ENCODE measurements at places on chromosomes 1 and 21. TPM values are rescaled to one million over a fixed set of nuclear protein-coding genes. Genes with fewer than 3 reads are reported as not detected.

DNA sequence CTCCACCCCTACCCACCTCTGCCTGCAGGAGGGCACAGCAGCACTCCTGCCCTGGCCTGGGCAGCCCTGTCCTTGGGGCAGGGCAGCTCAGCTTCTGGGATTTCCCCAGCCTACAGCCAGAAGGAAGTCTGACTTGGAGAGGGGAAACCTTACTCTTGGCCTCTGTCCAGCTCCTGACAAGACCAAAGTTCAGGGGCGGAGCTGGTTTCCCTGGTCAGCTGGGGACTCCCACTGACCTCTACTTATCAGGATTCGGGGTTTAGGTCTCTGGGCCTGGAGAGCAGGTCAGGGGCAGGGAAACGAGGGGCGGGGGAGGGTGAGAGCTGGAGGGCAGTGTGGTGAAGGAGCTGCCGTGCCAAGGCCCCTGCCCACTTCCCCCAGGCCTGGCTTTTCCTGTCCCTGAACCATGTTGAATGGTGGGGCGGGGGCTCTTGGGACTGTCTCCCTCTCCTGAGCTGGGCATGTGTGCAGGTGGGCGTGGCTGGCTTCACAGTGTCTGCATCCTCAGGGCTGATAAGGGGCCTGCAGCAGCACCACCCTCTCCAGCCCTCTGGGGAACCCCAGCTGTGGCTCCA, 16.8 kb upstream of the ETV3 start:
- no peak overlapping the region for H3K4me3 ChIP-seq
- no peaks in the 10 kb centered on the region for H3K36me3 ChIP-seq
- no peak for DNase-seq
- H3K27ac ChIP-seq, result no peak overlapping the region
- no peaks in the 10 kb centered on the region for H3K27me3 ChIP-seq
- peaks cover 8% of the 10 kb centered on the region for H3K4me1 ChIP-seq

DNA sequence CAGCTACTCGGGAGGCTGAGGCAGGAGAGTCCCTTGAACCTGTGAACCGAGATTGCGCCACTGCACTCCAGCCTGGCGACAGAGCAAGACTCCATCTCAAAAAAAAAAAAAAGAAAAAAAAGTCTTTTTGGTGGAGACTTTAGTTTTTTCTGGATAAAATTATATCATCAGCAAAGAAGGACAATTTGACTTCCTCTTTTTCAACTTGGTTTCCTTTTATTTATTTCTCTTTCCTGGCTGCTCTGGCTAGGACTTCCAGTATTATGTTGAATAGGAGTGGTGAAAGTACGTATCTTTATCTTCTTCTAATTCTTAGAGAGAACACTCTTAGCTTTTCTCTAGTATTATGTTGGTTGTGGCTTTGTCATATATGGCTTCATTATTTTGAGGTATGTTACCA, 130.8 kb downstream of the PCBP3 start:
- H3K36me3 ChIP-seq, result no peaks in the 10 kb centered on the region
- no peak for DNase-seq
- no peaks in the 10 kb centered on the region for H3K4me1 ChIP-seq
- H3K27me3 ChIP-seq, result no peaks in the 10 kb centered on the region
- no peak overlapping the region for H3K27ac ChIP-seq

- H3K4me3 ChIP-seq, result peak overlapping the region; percentile 75
- no peaks in the 10 kb centered on the region for H3K36me3 ChIP-seq
- no peaks in the 10 kb centered on the region for H3K27me3 ChIP-seq
- no peak for DNase-seq
- peak overlapping the region; percentile 84 for H3K27ac ChIP-seq
- peaks cover 36% of the 10 kb centered on the region for H3K4me1 ChIP-seq
Observed at GRCh38 chr21:33643658-33644311, 1.5 kb downstream of the ITSN1 start.

DNA sequence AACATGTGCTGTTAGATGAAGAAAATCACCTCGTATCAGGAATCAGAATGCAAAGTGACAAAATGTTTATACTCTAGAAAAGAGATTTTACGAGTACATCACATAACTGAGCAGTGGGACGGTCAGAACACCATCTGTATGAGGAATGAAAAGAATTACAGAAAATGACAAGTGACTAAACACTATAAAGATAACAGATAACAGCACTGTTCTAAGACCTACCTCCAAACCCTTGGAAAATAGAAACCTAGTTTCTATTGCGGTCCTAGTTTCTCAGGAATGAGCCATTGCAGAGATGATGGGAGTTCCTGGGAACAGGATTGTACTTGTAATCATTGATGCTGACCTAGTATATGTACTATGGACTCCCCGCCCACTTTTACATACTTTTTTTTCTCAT, 839.4 kb upstream of the ADAMTS5 start:
- H3K27me3 ChIP-seq, result no peaks in the 10 kb centered on the region
- no peaks in the 10 kb centered on the region for H3K36me3 ChIP-seq
- H3K27ac ChIP-seq, result no peak overlapping the region

- H3K4me1 ChIP-seq, result no peaks in the 10 kb centered on the region
- no peak for DNase-seq
- no peaks in the 10 kb centered on the region for H3K27me3 ChIP-seq
- H3K27ac ChIP-seq, result no peak overlapping the region
- no peaks in the 10 kb centered on the region for H3K36me3 ChIP-seq
Observed at GRCh38 chr1:84916897-84917296, 23.9 kb upstream of the LPAR3 start.

DNA sequence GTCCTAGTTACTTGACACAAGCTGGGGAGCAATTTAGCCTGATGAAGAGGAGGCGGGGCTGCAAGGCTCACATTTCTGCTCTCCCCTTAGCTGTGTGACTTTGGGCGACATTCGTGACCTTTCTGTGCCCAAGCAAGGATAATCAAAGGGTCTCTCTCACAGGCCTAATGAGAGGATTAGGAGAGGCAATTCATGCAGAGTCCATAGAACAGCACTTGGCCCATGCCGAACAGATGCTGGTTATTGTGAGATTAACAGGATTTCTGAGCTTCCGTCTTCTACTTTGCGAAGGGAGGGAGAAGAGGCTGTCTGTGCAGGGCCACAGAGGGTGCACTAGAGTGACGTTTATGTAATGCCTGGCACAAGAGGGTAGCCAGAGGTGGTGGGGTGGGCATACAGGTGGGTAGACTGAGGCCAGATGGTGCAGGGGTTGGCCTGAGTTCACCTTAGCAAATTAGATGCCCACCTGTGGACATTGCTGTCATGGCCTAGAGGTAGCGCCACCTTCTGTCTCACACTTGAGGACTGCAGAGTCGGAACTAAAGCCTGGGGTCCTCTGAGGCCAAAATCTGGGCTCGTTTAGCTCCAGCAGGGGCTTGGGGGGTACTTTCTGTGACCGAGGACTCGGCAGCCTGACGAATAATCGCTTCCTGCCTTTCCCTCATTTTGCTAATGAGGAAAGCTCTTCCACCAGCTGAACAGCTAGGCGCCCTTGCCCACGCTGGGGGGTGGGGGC, 18.6 kb downstream of the ACTL8 start:
- no peak overlapping the region for H3K4me3 ChIP-seq
- DNase-seq, result no peak
- H3K27ac ChIP-seq, result no peak overlapping the region
- H3K4me1 ChIP-seq, result no peaks in the 10 kb centered on the region

- H3K4me1 ChIP-seq, result peaks cover 9% of the 10 kb centered on the region
- H3K4me3 ChIP-seq, result no peak overlapping the region
- peaks cover 13% of the 10 kb centered on the region for H3K27me3 ChIP-seq
Observed at GRCh38 chr1:206911064-206911663, 10.6 kb downstream of the FCMR start.

DNA sequence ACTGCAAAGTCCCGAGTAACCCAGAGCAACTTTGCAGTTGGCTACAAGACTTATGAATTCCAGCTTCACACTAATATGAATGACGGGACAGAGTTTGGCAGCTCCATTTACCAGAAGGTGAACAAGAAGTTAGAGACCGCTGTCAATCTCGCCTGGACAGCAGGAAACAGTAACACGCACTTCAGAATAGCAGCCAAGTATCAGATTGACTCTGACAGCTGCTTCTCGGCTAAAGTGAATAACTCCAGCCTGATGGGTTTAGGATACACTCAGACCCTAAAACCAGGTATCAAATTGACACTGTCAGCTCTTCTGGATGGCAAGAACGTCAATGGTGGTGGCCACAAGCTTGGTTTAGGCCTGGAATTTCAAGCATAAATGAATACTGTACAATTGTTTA, 66.8 kb downstream of the ACBD6 start:
- DNase-seq, result no peak
- no peak overlapping the region for H3K27ac ChIP-seq
- H3K4me3 ChIP-seq, result no peak overlapping the region
- no peaks in the 10 kb centered on the region for H3K27me3 ChIP-seq
- H3K4me1 ChIP-seq, result no peaks in the 10 kb centered on the region
- H3K36me3 ChIP-seq, result no peaks in the 10 kb centered on the region

- H3K27me3 ChIP-seq, result no peaks in the 10 kb centered on the region
- H3K36me3 ChIP-seq, result no peaks in the 10 kb centered on the region
- no peak overlapping the region for H3K27ac ChIP-seq
- no peak overlapping the region for H3K4me3 ChIP-seq
- DNase-seq, result no peak
Observed at GRCh38 chr1:166924823-166925541, 48.9 kb upstream of the TADA1 start.

- H3K27me3 ChIP-seq, result no peaks in the 10 kb centered on the region
- no peaks in the 10 kb centered on the region for H3K36me3 ChIP-seq
- no peaks in the 10 kb centered on the region for H3K4me1 ChIP-seq
- H3K27ac ChIP-seq, result no peak overlapping the region
- no peak overlapping the region for H3K4me3 ChIP-seq
Observed at GRCh38 chr1:109971559-109971958, 13.0 kb upstream of the AHCYL1 start.

DNA sequence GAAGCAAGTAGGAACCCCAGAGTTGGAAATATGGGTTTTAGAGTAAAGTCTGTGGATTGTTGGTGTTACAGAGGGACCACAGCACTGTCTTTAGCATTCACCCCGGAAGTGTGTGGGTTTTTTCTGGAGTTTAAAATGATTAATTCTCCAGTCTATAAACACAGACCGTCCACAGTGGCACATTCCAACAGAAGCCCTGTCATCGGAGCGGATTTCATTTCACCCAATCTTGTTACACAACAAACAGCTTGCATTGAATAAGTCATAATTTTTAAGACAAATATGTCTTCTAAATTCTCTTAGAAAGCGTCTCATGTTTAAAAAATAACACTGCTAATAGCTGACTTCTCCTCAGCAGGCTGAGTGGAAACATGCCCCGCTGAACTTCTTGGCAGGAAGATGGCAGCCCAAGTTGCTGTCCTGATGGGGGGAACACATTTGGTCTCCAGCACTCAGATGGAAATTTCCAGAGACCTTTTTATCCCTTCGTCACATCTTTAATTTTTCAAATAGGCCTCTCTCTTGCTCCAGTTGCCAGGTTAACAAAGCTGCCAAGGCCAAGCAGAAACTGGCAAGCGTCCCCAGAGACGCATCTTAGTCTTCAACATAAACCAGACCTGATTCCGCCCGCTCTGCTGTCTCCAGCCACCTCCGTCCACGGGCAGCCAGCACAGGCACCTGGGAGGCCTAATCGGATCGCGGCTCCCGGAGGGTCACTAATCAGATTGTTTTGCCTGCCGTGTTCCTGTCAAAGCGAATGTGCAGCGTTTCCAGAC, 28.8 kb upstream of the SLC19A1 start:
- no peak for DNase-seq
- no peak overlapping the region for H3K4me3 ChIP-seq
- H3K4me1 ChIP-seq, result no peaks in the 10 kb centered on the region
- H3K36me3 ChIP-seq, result no peaks in the 10 kb centered on the region
- peaks cover 4% of the 10 kb centered on the region for H3K27me3 ChIP-seq

DNA sequence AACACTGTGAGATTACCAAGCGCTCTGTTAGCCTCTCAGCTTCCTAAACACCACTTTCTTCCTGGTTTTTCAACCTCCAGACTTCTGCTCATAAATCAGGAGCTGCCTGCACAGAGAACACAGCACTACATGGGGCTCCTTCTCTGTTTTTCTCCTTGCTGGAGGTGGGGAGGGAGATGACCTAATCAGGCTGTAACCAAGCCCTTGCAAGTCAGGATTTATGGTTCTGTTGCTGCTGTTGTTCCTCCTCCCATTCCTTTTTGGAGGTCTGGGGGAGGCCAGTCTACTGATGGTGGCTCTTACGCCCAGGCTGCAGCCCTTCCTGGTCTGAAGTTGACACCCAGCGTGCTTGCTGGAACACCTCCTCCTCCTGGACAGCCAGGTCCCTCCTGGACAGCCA, 80.9 kb upstream of the AJAP1 start:
- DNase-seq, result no peak
- no peak overlapping the region for H3K27ac ChIP-seq
- no peak overlapping the region for H3K4me3 ChIP-seq
- no peaks in the 10 kb centered on the region for H3K27me3 ChIP-seq
- H3K4me1 ChIP-seq, result no peaks in the 10 kb centered on the region

- no peaks in the 10 kb centered on the region for H3K36me3 ChIP-seq
- peaks cover 8% of the 10 kb centered on the region for H3K4me1 ChIP-seq
- DNase-seq, result no peak
- H3K27ac ChIP-seq, result no peak overlapping the region
- peak overlapping the region; percentile 65 for H3K4me3 ChIP-seq
Observed at GRCh38 chr1:85047144-85047471, 1.2 kb downstream of the MCOLN3 start.

DNA sequence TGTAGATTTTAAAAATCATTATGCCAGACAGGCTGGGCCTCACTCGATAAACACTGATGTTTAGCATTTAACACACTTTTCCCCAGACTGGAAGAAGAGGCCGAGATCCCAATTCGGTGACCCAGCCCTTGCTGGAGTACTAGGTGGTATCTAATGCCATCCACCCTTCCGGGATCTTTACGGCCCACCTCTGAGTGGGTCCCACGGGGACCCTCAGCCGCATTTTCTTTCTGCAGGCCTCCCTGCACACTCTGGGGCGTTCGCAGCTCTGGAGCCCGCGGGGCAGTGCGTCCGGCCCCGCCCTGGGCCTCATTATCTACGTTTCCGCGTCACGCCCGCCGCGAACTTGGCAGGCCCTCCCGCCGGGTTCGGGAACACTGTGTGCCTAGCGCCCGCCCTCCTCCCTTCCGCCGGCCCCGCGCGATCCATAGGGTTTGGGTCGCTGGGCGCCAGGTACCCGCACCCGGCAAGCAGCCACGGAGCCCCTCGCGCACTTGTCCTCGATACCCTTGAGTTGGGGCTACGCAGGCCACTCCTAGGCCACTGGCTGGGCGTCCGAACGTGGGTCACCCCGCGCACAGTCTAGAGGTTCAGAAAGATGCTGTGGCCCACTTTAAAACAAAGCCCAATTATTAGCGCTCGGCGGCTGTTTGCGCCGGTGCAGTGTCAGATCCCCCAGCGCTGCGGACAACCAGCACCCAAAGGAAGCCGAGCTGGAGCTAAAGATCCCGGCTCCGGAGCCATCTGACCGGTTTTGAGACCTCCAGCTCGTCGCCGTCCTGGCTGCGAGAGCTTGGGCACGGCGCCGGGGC, 950 bp upstream of the EVA1C start:
- DNase-seq, result peak; percentile 70
- peak overlapping the region; percentile 97 for H3K4me3 ChIP-seq
- no peaks in the 10 kb centered on the region for H3K27me3 ChIP-seq
- H3K36me3 ChIP-seq, result no peaks in the 10 kb centered on the region

Gene C1orf226
- 3.3 TPM for total RNA-seq

Gene IL20
- total RNA-seq, result not detected

Gene RCSD1
- total RNA-seq, result 11.9 TPM

Gene CENPS
- 10.4 TPM for total RNA-seq

Gene AMY1B
- total RNA-seq, result not detected

Gene GUCA2B
- total RNA-seq, result not detected
